ENCODE measurements at places on chromosomes 7 and 10.
A peak's percentile ranks its signal among the peaks of the same experiment; 100 is the strongest.

DNA sequence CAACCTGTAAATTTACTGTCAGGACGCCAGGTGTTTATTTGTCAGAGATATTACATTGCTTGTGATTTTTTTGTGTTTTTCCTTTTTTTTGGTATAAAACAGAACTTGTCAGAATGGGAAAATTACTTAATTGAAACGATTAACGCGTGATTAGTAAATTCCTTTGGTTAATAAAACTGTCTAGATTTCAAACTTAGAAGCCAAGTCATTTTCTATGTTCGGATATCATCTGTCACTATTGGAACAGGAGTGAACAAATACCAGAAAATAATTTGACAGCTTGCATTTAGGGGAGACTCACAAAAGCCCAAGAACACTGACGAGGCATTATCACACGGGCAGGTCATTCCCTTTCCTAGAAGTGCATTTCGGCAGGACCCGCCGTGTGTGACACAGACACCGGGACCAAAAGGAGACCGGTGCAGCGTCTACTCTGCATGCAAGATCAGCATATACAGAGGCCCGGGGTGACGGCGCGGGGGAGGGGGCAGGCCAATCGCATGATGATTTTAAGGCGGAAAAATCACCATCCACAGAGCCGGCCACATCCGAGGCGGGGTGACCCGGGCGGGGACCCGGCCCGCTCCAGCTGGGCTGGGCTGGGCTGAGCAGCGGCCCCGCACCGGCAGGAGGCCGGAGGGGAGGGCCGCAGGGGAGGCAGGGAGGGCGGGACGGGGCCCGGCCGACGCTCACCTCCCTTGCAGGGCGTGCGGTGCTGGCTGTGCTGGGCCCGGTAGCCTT lies 841 bp downstream of the GLUD1 start:
- peak; percentile 55 for DNase-seq

GRCh38 chr10:100141446-100142087 lies 44.3 kb downstream of the ERLIN1 start:
- no peak for DNase-seq

DNA sequence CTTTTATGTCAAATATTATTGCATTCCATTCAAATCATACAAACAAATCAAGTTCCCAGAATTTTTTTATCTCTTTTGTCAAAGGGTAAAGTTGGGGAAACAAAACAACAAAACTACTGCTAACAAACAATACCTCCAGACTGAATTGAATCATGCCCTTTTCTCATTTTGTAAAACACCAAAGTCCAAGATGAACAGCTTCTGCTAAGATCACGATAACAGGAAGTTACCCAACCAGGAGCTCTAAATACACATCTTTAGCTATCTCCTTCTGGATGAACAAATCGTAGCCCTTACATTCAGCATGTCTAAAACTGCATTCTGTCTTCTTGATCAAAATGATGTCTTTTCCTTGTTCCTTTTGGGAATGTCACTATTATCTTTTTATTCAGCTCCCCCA lies 97.4 kb downstream of the CTTNBP2 start:
- DNase-seq = no peak

DNA sequence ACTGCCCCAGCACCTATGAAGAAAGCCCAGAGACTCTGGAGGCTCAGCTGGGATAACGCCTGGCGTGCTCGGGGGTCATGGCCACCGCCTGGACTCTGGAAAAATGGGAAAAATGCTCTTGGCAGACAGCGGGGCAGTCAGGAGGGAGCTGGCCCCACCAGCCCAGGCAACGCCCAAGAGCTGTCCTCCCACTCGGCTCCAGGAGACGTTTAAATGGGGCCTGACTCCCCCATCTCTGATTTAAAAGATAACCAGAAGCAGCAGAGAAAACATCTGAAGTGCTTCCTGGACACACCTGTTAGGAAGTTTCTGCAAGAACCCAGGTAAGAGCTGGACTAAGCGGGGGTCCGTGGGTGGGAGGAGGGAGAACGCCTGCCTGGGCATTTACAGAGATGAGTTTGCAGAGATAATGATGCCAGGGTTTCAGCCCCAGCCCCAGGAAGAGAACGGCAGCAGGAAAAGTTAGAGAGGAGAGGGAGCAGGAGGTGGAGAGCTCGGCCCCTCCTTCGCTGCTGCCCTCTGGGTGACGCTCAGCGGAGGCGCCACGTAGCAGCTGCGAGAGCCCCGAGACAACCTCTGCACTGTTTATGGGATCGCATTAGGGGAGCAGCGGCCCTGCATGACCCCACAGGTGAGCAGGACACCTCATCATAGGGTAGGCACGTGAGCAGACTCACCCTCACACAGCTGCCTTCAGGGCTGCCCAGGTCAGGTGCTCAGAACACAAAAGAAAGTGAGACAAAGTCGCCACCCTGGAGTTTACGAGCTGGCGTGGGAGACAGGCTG lies 83.5 kb upstream of the INSIG1 start:
- no peak for DNase-seq

- peak; percentile 59 for DNase-seq
Measured at GRCh38 chr7:20598459-20599309, 16.8 kb upstream of the ABCB5 start.

DNA sequence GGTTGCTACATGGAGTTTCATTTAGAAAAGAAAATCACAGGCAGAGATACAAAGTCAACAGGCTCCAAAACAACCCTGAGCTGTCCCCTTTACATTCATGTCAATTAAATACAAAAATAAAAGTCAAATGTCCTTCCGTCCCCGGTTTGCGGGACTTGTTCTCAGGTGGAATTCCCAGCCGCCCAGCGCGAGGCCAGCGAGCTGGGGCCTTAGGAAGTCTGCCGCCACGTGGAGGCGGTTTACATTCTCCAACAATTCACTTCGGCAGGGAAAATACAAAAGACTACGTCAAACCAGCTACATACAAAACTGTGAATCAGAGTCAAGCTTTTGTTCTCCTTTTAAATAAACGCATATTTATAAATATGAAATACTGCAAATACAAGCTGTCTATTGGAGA lies 25.3 kb upstream of the DDC start:
- DNase-seq = no peak

- no peak for DNase-seq
Measured at GRCh38 chr10:24451325-24451820, 242.4 kb downstream of the KIAA1217 start.

GRCh38 chr10:71864911-71865361 lies 13.9 kb upstream of the PSAP start:
- DNase-seq = no peak

GRCh38 chr10:36114141-36114540 lies 472.0 kb upstream of the FZD8 start:
- no peak for DNase-seq

GRCh38 chr7:47482013-47482875 lies 99.7 kb downstream of the TNS3 start:
- DNase-seq = peak; percentile 56

- DNase-seq = peak; percentile 75
Measured at GRCh38 chr10:34319197-34319846, 495.8 kb downstream of the PARD3 start.

- no peak for DNase-seq
Measured at GRCh38 chr10:101234333-101234732, 5.1 kb upstream of the LBX1 start.

- DNase-seq = no peak
Measured at GRCh38 chr7:71409550-71410157, 277.7 kb downstream of the GALNT17 start.

DNA sequence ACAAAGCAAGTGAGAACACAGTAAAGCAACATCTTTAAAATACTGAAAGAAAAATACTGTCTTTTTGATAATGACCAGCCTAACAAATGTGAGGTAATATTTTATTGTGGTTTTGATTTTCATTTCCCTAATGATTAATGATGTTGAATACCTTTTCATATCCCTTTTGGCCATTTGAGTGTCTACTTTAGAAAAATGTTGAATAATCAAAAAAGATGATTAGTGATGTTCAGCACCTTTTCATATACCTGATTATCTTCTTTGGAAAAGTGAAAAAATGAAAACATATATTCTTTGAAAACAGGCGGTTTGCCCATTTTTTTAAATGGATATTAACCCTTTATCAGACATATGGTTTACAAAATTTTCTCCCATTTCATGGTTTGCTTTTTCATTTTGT lies 32.2 kb upstream of the EPHB6 start:
- DNase-seq = no peak

- DNase-seq = no peak
Measured at GRCh38 chr7:12239806-12240205, 28.7 kb downstream of the TMEM106B start.

- DNase-seq = no peak
Measured at GRCh38 chr10:98423691-98424120, 8.7 kb upstream of the PYROXD2 start.

DNA sequence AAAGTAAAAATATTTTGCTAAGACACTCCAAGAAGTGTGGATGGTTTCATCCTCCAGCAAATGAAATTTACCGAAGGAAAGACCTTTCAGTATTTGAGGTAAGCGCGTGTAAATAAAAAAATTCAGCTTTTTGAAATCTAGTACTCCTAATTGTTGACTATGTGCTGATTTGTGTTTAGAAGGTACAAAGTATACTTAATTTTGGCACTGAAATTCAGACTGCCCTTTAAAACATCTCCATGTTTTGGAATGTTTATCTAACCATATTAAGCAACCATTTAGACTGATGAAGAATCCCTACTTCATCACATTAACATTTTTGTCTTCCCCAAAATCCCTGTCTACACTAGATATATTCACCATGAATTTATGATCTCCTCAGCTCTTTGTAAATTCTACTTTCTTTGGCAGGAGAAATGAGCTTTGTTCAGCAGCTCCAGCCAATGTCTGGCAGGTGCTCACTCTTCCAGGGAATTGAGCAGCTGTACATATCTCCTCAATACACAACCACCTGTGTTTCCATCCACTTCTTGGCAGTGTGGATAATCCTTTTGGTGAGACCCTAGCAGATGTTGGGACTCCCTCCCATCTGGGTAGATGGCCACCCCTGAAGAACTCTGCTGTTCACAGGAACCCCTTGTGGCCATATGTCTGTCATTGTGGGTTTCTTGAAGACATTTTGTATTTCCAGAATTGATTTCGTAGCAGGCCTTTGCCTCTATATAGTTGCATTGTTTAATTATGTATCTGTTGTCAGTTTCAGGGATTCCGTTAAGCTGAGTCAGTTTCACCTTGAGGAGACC lies 129.4 kb upstream of the SAMD8 start:
- DNase-seq = no peak

GRCh38 chr7:128201067-128201689 lies 39.9 kb upstream of the LEP start:
- DNase-seq = no peak

DNA sequence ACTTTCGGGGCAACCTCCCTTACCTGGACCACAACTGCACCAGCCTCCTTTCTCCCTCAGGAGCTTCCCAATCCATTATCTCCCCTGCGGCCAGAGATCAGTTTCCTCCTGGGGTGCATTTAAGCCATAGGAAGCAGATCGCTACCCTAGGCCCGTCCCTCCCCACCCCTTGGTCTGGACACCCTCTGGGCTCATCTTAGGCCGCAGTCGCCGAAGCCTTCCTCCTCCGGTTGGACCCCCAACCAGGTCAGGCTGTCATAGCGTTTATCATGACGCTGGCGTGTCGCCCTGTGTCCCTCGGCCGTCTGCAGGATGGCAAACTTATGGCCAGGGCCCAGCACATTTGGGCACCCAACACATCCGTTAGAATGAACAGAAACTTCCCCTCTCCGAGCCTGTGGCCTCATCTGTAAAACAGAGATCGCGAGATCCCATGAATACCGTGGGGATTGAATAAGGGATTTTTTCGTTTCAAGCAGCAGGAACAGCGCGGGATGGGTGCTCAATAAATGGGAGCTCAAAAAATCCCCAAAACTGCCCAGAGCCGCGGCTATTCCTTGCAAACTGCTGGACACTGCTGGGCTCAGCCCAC lies 669 bp upstream of the AP5Z1 start:
- peak; percentile 72 for DNase-seq

DNA sequence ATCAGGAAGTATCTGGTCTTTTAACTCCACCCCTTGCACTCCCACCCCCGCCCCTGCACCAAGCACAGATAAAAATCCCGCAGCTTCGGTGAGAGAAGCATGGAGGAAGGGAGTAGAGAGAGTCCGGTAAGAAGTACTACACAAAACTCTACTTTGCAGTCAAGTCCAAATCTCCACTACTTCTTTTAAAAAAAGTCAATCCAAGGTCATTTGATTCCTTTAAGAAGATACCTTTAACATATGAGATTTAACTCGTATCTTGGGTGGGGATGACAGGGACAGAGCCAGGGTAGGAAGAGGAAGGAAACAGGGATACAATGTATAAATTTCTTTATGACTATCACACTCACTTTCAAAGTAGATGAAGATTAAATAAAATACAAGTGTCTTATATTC lies 132.1 kb downstream of the NRBF2 start:
- peak; percentile 34 for DNase-seq

DNA sequence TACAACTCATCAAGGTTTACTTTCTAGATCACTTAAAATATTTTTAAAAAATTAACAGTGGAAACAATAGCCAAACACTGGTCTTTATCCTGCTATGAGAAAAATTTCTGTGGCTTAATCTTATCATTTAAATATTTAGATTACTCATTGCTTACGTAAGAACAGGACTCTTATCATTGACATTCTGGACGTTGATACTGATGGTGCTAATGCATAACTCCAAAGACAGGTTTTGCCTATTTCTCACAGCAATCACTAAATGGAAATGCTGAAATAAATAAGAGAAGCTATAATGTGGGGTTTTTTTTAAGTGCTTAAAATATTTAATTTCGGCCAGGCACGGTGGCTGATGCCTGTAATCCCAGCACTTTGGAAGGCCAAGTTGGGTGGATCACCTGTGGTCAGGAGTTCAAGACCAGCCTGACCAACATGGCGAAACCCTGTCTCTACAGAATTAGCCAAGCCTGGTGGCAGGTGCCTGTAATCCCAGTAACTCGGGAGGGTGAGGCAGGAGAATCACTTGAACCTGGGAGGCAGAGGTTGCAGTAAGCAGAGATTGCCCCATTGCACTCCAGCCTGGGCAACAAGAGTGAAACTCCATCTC lies 195.0 kb downstream of the HGF start:
- DNase-seq = no peak

GRCh38 chr10:73517166-73517888 lies 21.5 kb upstream of the PPP3CB start:
- peak; percentile 41 for DNase-seq

GRCh38 chr7:50872437-50872836 lies 89.7 kb upstream of the GRB10 start:
- no peak for DNase-seq

- peak; percentile 79 for DNase-seq
Measured at GRCh38 chr7:79528421-79528820, 75.0 kb upstream of the MAGI2 start.

DNA sequence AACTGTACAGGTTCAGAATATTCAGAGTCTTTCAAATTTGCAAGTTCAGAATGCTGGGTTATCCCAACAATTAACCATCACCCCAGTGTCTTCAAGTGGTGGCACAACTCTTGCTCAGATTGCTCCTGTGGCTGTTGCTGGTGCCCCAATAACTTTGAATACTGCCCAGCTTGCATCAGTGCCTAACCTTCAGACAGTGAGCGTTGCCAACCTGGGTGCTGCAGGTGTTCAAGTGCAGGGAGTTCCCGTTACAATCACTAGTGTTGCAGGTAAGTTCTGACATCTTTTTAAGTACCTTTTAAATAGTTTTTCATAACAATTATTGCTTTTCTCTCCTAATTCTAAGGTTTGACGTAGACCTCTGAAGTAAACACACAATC lies 2.7 kb downstream of the SP4 start:
- no peak for DNase-seq

GRCh38 chr7:123966936-123967335 lies 41.9 kb downstream of the SPAM1 start:
- DNase-seq = no peak

Measured in RWPE1 (cell line).